Activated CD4-positive, CD25-positive, alpha-beta regulatory T cell (primary cell): ENCODE measurements at places on chromosomes 6 and 20.

GRCh38 chr6:150883521-150883920 lies 18.0 kb downstream of the MTHFD1L start:
- no peak for DNase-seq

- no peak for DNase-seq
Observed at GRCh38 chr20:57387945-57388371, 3.2 kb upstream of the RBM38 start.

DNA sequence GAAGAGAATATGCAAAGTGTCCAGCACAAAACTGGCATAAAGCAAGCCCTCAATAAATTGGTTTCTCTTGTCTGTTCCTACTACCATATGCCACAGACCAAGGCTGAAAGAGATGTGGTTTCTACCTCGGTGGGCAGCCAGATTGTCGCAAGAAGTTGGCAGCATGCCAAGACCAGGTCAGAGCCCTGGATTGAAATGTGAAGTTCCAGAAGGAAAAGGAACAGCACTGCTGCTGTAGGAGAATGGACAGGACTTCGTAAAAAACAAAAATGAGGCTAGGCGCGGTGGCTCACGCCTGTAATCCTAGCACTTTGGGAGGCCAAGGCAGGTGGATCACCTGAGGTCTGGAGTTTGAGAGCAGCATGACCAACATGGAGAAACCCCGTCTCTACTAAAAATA lies 22.1 kb downstream of the MRPL14 start:
- DNase-seq, result no peak

DNA sequence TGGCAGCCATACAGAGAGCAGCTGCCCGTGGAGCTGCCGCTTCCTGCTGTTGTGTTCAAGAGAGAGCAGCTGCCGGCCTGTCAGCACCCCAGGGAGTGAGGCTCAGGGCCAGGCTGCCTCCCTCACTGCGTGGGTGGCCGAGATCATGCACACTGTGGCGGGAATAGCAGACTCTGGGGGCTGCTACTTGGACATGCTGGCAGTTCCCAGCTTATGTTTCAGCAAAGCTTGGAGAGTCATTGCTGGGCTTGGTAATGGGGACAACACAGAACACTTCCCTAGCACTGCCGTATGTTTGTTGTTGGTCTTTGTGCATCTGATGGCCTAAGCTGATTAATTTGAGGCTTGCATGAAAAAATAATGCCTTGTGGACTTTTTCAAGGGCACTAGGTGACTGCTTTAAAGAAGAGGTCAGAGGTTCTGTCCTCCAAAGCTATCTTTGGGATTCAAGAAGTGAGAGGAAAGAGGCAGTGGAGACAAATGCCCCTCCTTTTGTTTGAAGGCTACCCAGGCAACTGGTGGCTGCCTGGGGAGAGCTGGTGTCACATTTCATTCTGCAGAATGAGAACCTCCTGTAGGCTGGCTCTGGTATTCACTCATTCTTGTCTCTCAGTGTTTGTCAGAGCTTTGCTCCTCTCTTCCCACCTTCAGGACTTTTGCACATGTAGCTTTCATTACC lies 18.8 kb downstream of the MRAP2 start:
- no peak for DNase-seq

DNA sequence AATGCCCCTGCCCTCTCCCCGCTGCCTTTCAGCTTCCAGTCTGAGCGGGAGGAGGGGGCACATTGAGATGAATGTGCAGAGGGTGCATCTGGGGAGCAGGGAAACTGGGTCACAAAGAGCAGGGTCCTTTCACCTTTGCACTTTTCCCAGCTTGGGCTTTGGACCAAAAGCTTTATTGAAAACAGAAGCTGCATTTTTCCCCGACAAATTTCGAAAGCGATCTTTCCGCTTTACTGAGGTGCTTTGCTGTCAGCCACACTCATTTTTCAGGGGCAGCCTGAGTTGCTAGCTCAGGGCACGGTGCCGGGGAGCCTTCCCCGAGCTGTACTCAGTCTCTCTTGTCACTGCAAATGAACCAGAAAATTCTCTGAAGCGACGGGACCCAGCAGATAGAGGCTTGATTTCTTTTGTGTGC lies 283.7 kb upstream of the SOX4 start:
- DNase-seq, result no peak

- no peak for DNase-seq
Observed at GRCh38 chr20:16475225-16475624, 98.0 kb downstream of the KIF16B start.

DNA sequence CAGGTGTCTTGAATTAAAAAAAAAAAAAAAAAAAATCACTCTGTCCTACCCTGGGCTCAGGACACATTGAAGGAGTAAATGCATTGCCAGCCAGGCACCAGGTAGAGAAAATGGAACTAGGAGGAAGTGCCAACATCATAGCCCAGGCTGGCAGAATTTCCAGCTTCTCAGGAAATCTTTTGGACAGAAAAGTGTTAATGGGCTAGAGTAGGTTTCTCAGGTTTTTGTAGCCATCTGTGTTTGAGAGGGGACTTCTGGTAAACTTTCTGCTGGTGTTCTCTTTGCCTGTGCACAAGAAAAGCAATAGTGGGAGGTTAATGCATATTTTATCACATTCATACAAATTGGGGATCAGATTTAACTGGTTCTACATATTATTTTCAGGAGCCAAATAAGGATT lies 678.3 kb upstream of the NRSN1 start:
- no peak for DNase-seq

DNA sequence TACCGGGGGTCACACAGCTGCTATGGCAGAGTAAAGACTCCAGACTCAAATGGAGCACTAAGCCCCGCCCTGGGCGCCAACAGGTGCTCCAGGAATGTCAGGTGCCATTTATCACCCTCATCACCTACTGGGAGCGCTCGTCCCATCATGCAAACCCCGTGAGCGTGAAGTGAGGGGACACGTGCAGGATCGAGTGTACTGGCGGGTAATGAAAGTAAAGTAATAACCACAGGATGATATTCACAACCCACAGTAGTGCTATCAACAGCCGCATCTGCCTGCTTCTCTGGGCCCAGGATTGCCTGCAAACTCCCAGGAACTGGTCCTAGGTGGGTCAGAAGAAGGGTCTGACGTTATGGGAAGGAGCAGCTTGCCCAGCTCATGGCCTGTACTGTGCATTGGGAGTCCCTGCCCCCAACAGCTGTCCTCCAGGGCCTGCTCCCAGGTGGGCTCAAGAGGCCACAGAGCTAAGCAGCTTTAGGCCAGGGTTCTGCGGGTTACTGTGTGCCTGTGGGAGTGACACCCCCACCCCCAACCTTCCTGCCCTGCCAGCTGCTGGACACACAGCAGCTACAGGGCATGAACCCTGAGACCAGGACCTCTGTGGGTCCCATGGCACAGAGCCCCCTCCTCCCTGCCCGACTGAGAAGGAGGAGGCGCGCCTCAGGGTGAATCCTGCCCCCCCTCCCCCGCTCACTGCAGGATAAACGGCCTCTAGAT lies 120.5 kb upstream of the SULF2 start:
- DNase-seq, result no peak

- no peak for DNase-seq
Observed at GRCh38 chr6:55033016-55033546, 141.2 kb upstream of the HCRTR2 start.

GRCh38 chr6:3230256-3230882 lies 2.9 kb upstream of the TUBB2B start:
- no peak for DNase-seq
